ENCODE measurements at places on chromosomes 4 and X.

DNA sequence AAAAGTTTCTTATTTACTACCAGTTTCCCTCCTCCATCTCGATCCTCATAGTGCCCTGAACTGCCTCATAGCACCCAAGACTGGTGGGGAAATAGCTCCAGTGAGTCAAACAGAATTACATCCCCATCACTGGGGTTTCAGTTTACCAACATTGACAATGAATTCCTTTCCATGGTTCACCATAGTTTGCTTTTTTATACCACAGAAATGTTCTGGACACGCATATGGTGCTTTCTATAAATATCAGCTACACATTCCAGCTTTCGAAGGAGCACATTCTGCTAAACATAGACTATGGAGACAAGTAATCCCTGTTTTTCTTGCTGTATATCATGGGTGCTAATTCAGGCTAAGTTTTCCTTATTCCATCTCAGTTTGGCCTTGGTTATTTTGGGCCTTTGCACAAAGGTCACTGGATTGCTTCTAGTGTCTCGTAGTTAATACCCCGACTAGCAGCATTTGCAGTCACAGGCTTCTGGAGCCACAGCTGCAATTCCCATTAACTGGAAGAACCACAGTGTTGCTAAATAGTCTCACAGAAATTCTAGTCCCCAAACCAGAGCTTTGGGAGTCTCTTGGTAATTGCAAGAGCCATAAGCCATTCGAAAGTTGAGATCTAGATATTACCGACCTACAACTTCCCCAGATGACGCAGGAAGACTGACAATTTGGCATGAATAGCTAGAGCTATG, 53.4 kb upstream of the TRPC3 start:
- no peak for DNase-seq

DNA sequence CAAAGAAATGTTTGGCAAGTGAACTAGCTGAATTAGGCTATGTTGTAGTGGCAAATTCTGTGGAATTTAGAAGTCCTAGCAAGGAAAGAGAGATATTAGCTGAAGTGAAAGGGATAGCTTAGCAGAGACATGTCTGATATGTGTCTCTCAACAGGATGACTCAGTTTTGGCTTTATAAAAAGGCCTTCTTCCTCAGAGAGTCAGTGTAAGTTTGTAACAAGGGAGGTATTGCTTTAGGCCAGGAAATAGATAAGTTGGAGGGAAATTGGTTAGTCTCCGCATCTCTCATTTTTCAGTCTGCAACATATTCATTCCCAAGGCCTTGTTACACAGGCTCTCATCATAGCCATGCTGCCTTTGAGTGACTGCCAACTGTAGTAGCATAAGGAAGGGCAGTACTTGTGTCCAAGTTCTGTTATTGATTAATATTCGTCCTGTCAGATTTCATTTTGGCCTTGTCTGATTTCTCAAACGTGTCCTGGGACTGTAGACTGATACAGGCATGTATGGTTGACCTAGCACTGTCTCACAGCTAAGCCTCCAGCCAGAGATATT, 4.0 kb downstream of the TMEM164 start:
- DNase-seq = no peak

GRCh38 chr4:173766171-173766600, 236.2 kb upstream of the HAND2 start:
- DNase-seq = no peak

DNA sequence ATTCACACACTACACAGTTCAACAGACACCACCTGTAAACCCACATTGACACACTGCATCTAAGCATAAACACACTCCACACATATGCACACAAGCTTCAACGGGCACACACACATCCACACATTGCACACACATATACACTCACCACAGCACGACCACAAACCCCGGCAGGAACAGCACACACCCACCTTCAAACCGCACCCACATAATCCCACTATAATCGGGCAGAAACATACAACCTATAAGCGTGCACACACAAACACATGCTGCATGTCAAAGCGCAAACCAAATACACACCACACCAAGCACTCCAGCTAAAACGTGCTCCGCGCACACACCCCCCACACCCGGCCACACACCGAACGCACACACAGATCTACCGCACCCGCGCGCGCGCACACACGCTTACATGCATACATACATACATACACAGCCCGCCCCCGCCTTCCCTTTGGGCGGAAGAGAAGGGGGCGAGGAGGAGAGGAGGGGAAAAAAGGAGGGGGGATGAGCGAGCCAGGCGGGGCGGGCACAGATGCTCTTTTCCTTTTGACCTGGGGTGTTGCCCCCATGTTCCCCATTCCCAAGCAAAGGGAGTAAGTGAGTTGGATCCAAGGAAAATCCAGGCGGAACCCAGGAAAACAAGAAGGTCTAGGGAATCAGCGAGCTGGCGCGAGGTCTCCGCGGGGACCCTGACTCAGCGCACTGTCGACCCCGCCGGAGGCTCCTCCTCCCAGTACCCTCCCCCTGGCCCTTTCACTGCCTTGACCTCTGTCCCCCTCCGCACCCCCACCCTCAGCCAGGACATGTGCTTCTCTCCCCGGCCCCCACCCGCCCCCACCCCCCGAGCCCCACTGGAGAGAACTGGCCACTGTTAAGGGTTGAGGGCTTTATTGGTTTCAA, 9.9 kb downstream of the ARHGAP36 start:
- DNase-seq = no peak

DNA sequence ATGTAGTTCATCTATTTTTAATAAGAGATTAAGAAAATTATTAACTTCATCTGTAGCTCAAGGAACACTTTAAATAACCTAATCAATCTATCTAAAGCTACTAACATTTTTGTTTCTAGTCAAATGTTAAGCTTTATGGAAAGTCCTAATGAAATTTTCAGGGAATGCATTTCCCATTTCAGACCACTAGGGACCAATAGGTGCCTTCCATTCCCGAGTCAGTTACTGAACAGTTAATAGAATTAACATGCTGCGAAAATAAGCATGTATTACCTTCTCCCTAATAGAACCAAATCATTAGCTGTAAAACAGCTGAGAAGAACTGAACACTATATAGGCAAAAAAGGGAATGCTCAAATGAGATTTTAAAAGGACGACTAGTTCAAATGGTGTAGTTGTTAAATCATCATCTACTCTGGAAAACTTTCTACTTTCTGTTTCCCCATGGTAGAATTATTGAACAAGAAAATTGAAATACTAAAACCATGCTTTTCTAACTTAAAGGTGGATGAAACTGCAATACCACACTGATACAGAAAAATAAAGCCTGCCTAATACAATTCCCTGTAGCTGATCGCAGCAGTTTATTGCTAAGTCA, 22.5 kb downstream of the STX18 start:
- no peak for DNase-seq

- DNase-seq = no peak
Measured at GRCh38 chr4:148694702-148695101, 252.5 kb upstream of the NR3C2 start.

GRCh38 chr4:26082565-26082964, 168.5 kb downstream of the SMIM20 start:
- DNase-seq = no peak
